Frontal cortex (tissue), 4 donors: ENCODE measurements at places on chromosomes 5 and 9. TPM values are rescaled to one million over a fixed set of nuclear protein-coding genes. Genes with fewer than 3 reads are reported as not detected.
A peak's percentile ranks its signal among the peaks of the same experiment; 100 is the strongest.

- DNase-seq = peak; percentile 21
Observed at GRCh38 chr9:94772639-94773303, 46.3 kb downstream of the AOPEP start.

The GALNT12 gene
- 0.82 TPM for total RNA-seq

- no peak for DNase-seq
Observed at GRCh38 chr9:4973902-4974301, 11.2 kb upstream of the JAK2 start.

GRCh38 chr5:36417668-36418067, 116.0 kb upstream of the RANBP3L start:
- DNase-seq = no peak

DNA sequence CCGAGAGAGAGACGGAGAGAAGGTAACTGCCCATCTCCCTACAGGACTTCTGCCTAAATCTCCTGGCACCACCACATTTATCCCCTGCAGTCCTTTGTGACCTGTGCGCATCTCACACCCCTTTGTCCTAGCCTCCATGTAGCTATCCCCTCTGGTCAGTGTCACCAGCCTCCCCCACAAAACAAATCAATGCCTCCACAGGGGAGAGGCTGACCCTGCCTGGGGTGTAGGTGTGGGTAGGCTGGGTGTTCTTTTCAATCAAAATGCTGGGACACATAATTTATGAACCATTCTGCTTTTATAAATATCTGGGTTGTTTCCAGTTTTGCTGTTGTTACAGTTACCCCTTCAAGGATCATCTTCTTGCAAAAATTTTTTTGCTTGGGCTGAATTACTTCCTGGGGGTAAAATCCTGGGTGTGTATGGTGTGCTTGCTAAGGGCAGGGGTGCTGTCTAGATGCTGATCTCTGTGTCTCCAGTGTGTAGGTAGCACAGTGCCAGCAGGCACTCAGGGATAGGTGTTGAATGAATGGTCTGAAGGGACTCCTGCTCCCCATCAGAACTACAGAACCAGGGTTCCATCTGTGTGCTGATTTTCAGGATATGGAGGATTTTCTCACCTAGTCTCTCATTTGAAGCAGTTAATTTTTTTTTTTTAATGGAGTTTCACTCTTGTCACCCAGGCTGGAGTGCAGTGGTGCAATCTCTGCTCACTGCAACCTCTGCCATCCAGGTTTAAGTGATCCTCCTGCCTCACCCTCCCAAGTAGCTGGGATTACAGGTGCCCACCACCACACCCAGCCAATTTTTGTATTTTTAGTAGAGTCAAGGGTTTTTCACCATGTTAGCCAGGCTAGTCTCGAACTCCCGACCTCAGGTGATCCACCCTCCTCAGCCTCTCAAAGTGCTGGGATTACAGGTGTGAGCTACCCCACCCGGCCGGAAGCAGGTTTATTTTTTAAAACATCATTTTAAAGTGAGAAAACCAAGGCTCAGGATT, at the start of gene GARIN3:
Gene GARIN3 (minus strand): TSS at position 51 of the 1,000 bp plus-strand sequence. CDS start 96 bp downstream, outside the sequence.
- DNase-seq = no peak

The PCDHGC4 gene
- 65.2 TPM for total RNA-seq

GRCh38 chr9:101508211-101508610, 25.4 kb upstream of the RNF20 start:
- DNase-seq = no peak

DNA sequence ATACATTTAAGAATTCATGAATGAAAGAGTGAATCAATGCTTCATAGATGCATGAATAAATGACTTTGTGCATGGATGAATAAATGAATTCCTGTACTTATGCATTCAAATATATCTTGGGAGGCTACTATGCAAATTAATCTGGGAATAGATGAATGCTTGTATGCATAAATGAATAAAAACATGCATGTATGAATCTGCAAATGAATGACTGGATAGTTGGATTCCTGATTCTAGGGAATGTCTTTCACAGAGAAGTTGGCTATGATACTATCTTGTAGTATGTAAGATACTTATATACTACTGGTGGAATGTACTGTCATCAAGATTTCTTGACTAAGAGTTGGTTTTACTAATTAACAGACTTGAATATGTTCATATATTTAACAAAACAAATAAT, 75.3 kb upstream of the ASTN2 start:
- no peak for DNase-seq

DNA sequence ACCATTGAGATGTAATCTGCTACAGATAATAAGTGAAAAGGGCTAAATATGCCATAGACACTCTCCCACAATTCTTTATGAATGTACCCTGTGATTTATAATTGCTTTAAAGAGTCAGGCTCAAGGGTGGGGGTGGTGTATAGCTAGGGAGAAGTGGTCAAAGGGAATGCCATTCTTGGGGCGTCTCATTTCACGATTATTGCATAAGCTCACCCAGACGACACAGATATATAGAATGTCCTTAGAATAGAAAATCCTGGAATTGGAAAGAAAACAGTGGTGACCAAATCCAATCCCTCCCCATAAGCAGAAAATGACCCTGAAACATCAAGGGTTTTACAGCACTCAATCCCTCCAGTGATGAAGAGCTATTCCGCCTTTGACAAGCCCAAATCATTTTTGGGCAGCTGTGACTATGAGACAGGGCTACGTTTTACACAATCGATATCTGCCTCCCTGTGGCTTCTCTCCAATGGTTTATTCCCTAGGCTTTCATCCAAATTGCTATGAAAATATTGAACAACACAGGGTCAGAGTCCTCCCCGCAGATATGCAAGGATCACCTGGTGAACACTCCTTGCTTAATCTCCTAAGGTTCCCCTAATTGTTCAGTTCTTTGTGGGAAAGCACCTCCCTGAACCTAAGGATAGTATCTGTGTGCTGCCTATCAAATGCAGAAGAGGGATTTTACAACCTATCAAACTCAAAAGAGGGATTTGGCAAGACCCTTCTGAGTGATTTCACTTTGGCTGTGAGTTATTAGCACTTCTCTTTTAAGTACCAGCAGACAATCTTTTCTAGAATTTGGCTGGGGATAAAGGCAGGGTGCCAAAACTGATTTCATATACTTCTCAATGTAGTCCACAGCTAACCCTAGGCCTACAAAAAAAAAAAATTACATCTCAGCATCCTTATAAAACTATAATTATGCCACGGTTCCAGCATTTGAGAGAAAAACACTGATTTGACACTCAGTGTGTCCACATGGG, 144.9 kb upstream of the CDH6 start:
- DNase-seq = no peak

The PRDM9 gene
- not detected for total RNA-seq

DNA sequence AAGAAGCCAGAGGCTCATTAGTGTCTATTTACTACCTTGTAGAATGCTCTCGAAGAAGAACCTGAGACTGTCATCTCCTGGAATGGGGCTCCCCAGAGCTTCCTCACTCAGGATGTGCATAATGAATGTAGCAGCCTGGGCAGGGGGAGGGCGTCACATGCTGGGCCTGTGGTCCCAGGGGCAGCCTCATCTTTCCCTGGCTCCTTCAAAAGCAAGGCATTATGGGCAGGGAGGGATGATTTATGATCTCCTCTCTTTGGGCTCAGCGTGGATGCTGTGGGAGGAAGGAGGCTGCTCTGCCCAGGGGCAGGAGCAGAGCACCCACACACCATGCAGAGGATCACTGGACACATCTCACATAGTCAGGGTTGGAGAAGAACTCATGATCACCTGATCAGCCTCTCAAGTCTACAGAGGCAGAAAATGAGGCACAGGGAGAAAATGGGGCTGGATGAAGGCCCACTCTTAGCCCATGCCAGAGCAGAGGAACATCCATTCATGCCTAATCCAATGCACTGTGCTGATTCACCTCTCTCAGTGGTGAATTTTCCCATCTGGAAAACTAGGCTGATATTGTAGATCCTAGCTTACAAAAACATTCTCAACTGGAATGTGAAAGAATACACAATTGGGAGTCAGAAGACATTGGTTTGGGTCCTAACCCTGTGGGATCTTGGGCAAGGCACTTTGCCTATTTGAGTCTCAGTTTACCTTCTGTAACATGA, 173.7 kb downstream of the CARTPT start:
- DNase-seq = no peak

- no peak for DNase-seq
Observed at GRCh38 chr5:156677963-156678362, 172.1 kb upstream of the PPP1R2B start.
